ENCODE measurements at places on chromosomes 16 and 17.

- no peak for DNase-seq
Observed at GRCh38 chr17:64573214-64573613, 66.4 kb downstream of the CEP95 start.

- DNase-seq, result no peak
Observed at GRCh38 chr17:73474370-73474988, 162.7 kb upstream of the CDC42EP4 start.

DNA sequence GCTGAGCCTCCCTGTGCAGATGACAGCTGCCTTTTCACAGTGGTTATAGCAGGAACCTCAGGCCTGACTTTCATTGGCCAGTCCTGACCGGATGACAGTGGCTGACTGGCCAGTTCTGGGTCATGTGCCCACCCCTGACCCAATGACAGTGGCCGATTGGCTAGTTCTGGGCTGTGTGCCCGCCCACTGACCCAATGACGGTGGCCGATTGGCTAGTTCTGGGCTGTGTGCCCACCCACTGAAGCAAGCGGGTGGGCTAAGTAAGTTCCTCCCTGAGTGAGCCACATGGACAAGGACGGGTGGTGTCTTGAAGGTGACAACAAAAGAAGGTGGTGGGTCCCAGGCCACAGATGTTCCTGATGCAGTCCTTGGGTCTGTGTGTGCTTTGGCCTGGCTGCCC, 9.5 kb downstream of the DEF8 start:
- no peak for DNase-seq

- no peak for DNase-seq
Observed at GRCh38 chr16:72752004-72752695, 295.8 kb downstream of the ZFHX3 start.

DNA sequence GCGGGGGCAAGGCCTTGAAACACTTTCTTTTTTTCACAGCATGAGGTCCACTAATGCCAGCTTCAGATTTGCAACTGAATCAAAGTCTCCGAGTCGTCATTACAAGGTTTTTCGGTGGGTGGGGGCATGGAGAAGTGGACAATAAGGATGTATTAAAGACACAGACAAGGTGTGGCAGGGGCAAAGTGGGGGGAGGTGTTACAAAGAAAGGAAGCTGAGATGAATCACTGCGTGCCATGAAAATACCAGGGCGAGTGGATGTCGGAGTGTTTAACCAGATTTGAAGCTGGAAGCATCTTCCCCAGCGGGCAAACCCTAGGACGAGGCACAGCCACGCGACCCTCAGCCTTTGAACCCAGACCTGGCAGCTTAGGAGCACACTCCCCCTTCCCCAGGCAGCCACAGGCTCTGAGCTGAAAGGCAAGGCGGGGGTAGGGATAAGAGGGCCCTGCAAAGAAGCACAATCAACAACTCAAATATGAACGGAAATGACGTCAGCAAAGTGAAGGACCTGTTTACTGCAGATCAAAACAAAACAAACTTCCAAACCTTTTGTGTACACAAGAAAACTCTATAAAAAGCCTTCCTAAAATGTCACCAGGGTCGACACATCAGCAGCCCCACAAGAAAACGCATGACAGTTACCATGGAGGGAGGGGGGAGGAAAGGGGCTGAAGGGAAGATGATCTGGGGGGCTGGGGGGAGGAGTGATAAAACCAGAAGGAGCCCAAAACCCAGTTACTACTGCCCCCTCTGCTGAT, 5.6 kb upstream of the ZFHX3 start:
- peak; percentile 84 for DNase-seq

DNA sequence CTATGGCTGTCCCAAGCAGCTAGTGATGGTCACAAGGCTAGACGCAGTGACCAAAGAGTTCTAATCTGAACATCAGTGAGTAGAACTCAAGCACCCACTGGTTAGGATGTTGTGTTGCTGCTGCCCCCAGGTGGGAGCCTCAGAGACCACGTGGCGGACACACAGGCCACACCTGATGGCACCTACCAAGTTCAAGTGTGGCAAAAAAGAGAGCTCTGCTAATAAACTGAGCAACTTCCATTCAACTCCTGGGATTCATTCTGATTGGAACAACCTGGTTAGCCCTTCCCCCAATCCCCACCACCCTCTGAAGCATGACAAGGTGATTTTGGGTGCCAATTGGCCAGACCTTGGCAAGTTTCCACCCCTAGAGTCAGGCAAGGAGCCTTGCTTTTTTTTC, 3.5 kb upstream of the LCMT1 start:
- DNase-seq, result no peak

DNA sequence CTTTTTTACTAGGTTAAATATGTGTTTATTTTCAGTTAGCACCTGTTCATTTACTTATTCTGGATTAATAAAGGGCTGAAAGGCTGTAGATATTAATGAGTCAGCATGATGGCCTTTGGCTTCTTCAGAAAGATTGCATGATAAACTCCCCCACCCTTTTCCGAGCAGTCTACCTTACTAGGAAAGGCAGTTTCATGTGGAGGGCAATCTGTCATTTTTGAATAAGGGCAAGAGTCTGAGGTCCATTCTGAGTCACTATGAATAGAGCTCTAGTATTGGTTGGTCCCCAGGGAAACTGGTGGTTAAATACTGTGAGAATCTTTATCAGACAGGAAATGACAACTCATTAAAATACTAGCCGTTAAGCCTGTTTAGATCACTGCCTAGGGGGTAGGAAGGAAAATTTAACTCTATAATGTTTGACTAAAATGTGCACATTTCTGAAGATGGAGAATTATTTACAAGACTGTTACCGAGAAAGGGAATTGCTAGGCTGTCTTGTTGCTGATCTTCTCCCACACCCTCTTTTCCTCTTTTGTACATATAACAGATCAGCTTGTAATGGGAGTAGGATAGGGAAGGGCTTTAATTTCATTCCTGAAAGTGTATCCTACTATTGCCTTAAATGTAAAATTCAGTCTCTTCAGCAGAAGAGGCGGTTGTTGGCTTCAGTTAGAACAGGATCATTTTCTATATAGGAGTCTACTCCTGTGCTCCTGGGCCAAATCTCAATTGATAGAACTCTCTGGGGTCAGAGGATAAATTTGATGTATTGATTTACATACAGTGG, 63.3 kb downstream of the TUBD1 start:
- DNase-seq, result peak; percentile 50

DNA sequence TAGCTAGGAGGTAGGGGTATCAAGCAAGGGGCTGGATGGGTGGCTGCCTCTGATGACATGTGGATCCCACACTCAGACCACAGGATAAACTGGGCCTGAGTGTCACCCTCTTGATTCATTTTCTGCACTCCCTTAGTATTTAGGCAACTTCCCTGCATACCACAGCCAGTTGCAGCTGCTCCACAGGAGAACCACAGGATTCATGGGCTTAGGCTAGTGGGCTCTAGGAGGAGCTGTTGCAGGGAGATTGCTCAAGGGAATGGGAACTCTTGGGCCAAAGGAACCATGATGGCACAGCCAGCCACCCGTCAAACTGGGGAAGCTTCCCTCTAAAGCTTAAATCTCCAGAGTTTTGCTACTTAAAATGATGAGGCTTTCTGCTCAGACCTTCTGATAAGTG, 269.7 kb upstream of the ASIC2 start:
- DNase-seq, result no peak

GRCh38 chr17:50218071-50218759, 16.8 kb upstream of the COL1A1 start:
- DNase-seq, result no peak
